Nephron progenitor cell (in vitro differentiated cells): ENCODE measurements at places on chromosomes 6 and 20.

GRCh38 chr6:157396026-157396425 is 15.0 kb downstream of the ZDHHC14 start:
- no peak for DNase-seq

DNA sequence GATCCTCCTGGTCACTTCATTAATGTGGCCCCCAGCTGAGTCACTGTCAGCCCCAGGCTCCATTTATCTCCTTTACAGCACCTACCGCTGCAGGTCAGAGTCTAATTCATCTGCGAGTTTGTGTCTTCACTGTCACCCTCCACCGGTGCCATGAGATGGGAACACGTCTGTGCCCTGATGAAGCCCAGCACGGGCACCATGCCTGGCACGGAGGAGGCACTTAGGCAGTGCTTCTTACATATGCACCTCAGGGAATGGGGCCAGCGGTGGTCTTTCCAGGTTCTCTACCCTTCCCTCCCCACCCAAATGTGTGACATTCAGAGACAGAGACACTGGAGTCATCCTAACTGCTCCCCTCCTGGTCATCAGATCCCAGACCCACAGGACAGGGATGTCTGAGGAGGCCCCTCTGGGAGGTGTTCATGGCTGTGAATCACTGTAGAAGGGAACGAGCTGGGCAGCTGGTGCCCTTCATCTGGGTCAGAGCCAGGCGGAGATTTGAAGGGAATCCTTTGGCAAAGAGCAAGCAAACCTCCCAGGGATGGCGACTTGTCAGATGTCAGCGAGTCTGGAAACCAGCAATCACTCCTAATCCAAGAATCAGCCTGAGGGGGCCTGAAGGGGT is 364.6 kb downstream of the PREX1 start:
- no peak for DNase-seq

GRCh38 chr6:153442096-153442495 is 311.0 kb upstream of the RGS17 start:
- no peak for DNase-seq

DNA sequence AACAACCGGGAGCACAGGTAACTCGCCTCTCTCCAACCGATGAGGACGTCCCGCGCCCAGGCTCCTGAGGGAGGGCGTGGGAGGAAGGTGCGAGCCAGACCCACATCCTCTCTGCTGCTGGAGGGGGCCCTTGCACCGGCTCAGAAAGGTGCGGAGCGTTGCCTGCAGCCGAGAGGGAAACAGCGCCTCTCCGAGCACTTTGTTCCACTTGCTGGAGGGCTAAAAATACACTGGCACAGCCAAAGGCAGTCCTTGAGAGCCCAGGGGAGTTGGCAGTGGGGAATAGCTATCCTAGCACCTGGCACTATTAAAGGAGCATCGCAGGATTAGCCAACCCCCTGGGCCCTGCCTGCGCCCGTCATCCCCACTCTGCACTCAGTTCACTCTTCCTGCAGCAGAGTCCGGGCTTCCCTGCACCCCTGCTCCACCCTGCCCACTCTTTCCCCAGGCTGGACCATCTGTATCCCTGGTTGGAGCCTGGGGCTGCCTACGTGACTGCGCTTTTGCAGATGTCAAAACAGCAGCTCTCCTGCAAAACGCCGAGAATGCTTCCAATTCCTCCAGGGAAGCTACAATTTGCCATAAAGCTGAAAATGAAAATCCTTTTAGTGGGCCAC is 108.9 kb downstream of the SNX5 start:
- DNase-seq = no peak

- DNase-seq = no peak
Observed at GRCh38 chr20:9145142-9145541, 76.3 kb downstream of the PLCB4 start.

GRCh38 chr6:3744901-3745470 is 6.5 kb downstream of the PXDC1 start:
- DNase-seq = no peak

GRCh38 chr6:23797041-23797440 is 329.0 kb upstream of the NRSN1 start:
- DNase-seq = no peak

DNA sequence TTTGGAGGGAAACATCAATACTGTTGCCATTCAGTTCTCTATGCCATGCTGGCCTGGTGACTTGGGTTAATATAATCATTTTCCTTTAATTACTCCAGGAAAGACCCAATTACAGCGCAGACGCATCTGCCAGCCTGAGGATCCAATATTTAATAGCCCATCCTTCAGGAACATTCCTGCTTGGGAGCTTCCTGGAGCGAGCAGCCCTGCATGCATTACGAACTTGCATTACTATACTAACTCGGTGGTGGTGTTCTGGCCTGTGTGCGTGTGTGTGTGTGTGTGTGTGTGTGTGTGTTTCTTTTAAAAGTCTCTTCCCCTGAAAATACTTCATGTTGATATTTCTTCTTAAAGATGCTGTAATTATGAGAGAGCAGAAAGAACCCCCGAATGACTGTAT is 26.5 kb downstream of the PMEPA1 start:
- no peak for DNase-seq

GRCh38 chr6:33034554-33034953 is 25.2 kb upstream of the HLA-DOA start:
- DNase-seq = no peak

DNA sequence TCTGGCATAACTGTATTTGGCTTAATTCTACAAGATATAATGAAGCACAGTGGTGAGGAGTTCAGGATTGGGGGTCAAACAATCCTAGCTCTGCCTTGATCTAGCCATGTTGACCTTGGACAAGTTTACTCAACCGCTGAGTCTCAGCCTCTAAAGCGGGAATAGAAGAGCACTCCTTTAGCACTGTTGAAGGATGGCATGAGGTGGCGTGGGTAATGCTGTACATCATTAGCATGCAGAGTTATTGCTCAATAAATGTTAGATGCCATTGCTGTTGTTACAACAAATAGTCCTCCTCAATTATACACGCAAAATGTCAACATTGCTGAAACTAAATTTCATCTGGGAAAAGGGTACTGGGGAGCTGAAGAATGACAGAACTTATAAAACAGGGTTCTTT is 78.6 kb downstream of the KIF13A start:
- DNase-seq = no peak

GRCh38 chr20:46541229-46541935 is 9.1 kb downstream of the OCSTAMP start:
- DNase-seq = no peak
